ENCODE measurements at places on chromosomes 12 and 14.

DNA sequence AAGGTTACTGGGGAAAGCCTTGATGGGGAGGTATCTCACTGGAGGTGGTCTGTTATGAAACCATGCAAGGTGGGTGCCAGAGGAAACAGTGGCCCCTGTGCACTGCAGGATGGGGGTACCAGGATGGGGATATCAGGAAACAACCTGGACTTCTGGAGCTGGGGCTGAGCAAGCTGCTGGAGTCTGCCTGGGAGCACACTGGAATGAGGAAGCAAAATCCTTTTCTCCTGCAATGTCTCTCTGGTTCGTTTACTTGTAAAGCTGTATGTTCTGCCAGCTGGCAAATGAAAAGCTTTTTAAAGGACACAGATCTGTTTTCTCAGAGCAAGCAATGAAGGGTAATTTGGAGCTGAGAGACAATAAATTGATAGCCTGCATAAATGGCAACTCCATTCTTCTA lies 23.2 kb upstream of the SERPINA1 start:
- H3K4me3 ChIP-seq: no peak overlapping the region
- no peaks in the 10 kb centered on the region for H3K27me3 ChIP-seq
- no peaks in the 10 kb centered on the region for H3K4me1 ChIP-seq
- no peak overlapping the region for H3K27ac ChIP-seq

GRCh38 chr12:92369636-92370035 lies 224.0 kb upstream of the BTG1 start:
- DNase-seq: no peak
- H3K4me3 ChIP-seq: no peak overlapping the region
- H3K36me3 ChIP-seq: no peaks in the 10 kb centered on the region
- no peak overlapping the region for H3K27ac ChIP-seq
- no peaks in the 10 kb centered on the region for H3K27me3 ChIP-seq

DNA sequence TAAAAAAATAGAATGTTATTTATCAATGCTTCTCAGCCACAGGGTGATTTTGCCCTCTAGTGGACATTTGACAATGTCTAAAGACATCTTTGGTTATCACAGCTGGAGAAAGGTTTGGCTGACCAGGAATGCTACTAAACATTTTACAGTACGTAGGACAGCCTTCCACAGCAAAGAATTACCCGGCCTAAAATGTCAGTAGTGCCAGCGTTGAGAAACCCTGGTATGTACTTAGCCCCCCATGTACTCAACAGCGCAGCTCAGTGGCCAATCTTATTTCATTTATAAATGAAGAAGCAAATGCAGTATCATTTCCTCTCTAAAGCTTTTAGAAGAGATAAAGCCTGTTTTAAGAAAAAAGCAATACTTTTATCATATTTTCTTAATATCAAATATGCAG lies 5.8 kb downstream of the MARK3 start:
- H3K36me3 ChIP-seq: no peaks in the 10 kb centered on the region
- DNase-seq: no peak
- H3K4me3 ChIP-seq: no peak overlapping the region

DNA sequence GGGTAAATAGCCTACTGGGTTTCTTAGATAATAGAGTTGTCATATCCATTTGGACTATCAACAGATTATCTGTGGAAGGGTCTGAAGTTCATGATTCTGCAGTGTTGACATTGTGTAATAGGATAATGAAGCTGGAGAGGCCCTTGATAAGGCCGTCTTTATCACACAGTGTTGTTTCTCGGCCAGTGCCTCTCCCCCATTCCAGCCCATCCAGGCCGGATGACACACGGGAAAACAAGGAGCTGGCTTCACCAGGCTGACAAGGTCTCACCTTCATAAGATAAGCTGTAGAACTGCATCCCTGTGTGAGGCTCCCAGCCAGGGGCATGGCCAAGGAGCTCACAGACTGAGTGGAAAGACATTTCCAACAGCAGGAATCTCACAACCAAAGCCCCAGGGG lies 8.7 kb upstream of the EML1 start:
- DNase-seq: no peak
- H3K36me3 ChIP-seq: no peaks in the 10 kb centered on the region
- no peaks in the 10 kb centered on the region for H3K27me3 ChIP-seq
- H3K4me1 ChIP-seq: no peaks in the 10 kb centered on the region
- no peak overlapping the region for H3K27ac ChIP-seq

GRCh38 chr14:73049428-73049827 lies 8.9 kb upstream of the RBM25 start:
- DNase-seq: no peak
- no peak overlapping the region for H3K27ac ChIP-seq
- no peaks in the 10 kb centered on the region for H3K4me1 ChIP-seq
- H3K4me3 ChIP-seq: no peak overlapping the region
- no peaks in the 10 kb centered on the region for H3K36me3 ChIP-seq

GRCh38 chr12:51484119-51484518 lies 59.5 kb downstream of the SLC4A8 start:
- H3K4me1 ChIP-seq: no peaks in the 10 kb centered on the region
- no peak overlapping the region for H3K27ac ChIP-seq
- no peak overlapping the region for H3K4me3 ChIP-seq
- no peaks in the 10 kb centered on the region for H3K36me3 ChIP-seq
- no peaks in the 10 kb centered on the region for H3K27me3 ChIP-seq
- DNase-seq: no peak

- no peak overlapping the region for H3K4me3 ChIP-seq
- no peaks in the 10 kb centered on the region for H3K4me1 ChIP-seq
- DNase-seq: no peak
- no peak overlapping the region for H3K27ac ChIP-seq
Observed at GRCh38 chr14:60789656-60790055, 55.1 kb downstream of the MNAT1 start.

- no peaks in the 10 kb centered on the region for H3K27me3 ChIP-seq
- no peak overlapping the region for H3K4me3 ChIP-seq
- no peak overlapping the region for H3K27ac ChIP-seq
- no peak for DNase-seq
- H3K36me3 ChIP-seq: no peaks in the 10 kb centered on the region
- no peaks in the 10 kb centered on the region for H3K4me1 ChIP-seq
Observed at GRCh38 chr12:2739069-2739468, 55.7 kb upstream of the FKBP4 start.

DNA sequence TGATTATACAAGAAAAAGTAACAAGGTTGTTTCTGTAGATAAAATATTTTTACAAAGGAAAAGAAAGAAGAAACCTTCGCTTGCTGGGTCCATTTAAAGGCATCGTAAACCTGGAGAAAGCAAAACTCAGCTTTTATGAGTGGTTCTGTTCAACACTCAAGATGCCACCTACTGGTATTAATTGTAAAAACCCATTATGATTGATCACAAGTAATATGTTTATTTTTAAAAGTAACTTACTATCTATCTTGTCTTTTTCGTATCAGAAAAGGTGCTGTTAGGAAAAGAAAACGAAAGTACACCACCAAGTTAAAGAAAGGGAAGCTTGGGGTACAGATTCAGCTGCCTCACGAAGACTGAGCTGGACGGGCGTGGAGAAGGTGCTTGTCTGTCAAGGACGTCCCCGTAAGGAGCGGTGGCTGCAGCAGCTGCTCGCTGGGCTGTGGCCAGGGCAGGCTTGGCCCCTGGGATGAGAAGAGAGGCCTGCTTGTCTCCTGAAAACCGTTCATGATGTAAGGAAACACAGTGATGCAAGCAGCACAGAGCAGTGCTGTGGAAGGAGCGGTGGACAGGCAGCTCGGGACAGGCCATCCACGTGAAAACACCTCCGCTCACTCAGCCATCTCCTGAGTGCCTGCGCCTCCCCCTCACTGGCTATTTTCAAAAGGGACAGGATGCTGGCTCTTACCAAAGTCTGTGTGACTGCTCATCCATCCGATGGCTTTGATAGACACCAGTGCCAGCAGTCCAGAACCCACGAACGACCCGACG lies 25.0 kb downstream of the SLC15A4 start:
- H3K4me3 ChIP-seq: no peak overlapping the region
- no peaks in the 10 kb centered on the region for H3K4me1 ChIP-seq
- no peaks in the 10 kb centered on the region for H3K27me3 ChIP-seq
- H3K27ac ChIP-seq: no peak overlapping the region
- peaks cover 8% of the 10 kb centered on the region for H3K36me3 ChIP-seq

GRCh38 chr12:6965026-6965661 lies 5.3 kb downstream of the PHB2 start:
- H3K4me1 ChIP-seq: peaks cover 12% of the 10 kb centered on the region
- H3K36me3 ChIP-seq: peaks cover 8% of the 10 kb centered on the region
- no peaks in the 10 kb centered on the region for H3K27me3 ChIP-seq
- H3K27ac ChIP-seq: peak overlapping the region; percentile 99

- no peaks in the 10 kb centered on the region for H3K4me1 ChIP-seq
- no peak for DNase-seq
- H3K4me3 ChIP-seq: peak overlapping the region; percentile 25
- no peaks in the 10 kb centered on the region for H3K36me3 ChIP-seq
- no peaks in the 10 kb centered on the region for H3K27me3 ChIP-seq
Observed at GRCh38 chr14:94115058-94115591, 4.6 kb downstream of the IFI27 start.

DNA sequence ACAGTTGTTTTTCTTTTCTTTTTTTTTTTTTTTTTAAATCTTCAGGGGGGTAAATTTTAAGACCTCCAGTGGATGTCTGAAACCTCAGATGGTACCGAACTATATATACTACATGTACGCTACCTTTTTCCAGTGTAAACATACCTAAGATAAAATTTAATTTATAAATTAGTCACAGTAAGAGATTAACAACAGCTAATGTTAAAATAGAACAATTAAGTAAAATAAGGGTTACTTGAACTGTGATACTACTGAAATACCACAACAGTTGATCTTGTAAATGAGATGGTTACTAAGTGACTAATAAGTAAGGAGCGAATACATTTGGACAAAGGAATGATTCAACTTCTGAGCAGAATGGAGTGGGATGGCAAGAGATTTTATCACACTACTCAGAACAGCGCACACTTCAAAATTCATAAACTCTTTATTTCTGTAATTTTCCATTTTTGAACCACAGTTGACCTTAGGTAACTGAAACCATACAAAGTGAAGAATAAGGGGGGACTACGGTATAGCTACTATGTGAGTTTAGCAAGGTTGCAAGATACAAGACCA lies 80.5 kb upstream of the PCED1B start:
- H3K36me3 ChIP-seq: no peaks in the 10 kb centered on the region
- no peak for DNase-seq
- H3K4me1 ChIP-seq: no peaks in the 10 kb centered on the region
- H3K27ac ChIP-seq: no peak overlapping the region

- H3K4me1 ChIP-seq: no peaks in the 10 kb centered on the region
- no peaks in the 10 kb centered on the region for H3K27me3 ChIP-seq
- H3K27ac ChIP-seq: no peak overlapping the region
- no peak for DNase-seq
- no peaks in the 10 kb centered on the region for H3K36me3 ChIP-seq
Observed at GRCh38 chr14:89378119-89378518, 38.9 kb downstream of the FOXN3 start.

DNA sequence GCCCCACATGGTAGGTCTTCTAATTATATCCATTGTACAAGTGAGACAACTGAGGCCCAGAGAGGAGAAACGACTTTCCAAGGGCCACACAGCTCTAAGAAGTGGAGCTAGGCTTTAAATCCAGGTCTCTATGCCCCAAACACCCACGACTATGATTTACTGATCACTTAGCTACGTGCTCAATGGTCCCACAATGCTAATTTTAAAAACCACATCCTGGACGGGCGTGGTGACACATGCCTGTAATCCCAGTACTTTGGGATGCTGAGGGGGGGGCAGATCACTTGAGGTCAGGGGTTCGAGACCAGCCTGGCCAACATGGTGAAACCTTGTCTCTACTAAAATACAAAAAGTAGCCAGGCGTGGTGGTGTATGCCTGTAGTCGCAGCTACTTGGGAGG lies 8.4 kb upstream of the MLEC start:
- no peak overlapping the region for H3K4me3 ChIP-seq
- no peaks in the 10 kb centered on the region for H3K27me3 ChIP-seq
- H3K36me3 ChIP-seq: no peaks in the 10 kb centered on the region
- no peak for DNase-seq
- H3K27ac ChIP-seq: no peak overlapping the region
- no peaks in the 10 kb centered on the region for H3K4me1 ChIP-seq

GRCh38 chr14:81402123-81402495 lies 2.0 kb upstream of the STON2 start:
- no peaks in the 10 kb centered on the region for H3K36me3 ChIP-seq
- peak overlapping the region; percentile 93 for H3K27ac ChIP-seq
- peaks cover 24% of the 10 kb centered on the region for H3K4me1 ChIP-seq
- no peak for DNase-seq

GRCh38 chr14:93870377-93870776 lies 56.8 kb upstream of the FAM181A start:
- no peak overlapping the region for H3K27ac ChIP-seq
- no peaks in the 10 kb centered on the region for H3K4me1 ChIP-seq

- peaks cover 15% of the 10 kb centered on the region for H3K4me1 ChIP-seq
- H3K36me3 ChIP-seq: peaks cover 6% of the 10 kb centered on the region
- H3K27me3 ChIP-seq: no peaks in the 10 kb centered on the region
- H3K4me3 ChIP-seq: peak overlapping the region; percentile 73
- DNase-seq: no peak
- peak overlapping the region; percentile 59 for H3K27ac ChIP-seq
Observed at GRCh38 chr12:121812320-121812871, 8.6 kb downstream of the SETD1B start.

DNA sequence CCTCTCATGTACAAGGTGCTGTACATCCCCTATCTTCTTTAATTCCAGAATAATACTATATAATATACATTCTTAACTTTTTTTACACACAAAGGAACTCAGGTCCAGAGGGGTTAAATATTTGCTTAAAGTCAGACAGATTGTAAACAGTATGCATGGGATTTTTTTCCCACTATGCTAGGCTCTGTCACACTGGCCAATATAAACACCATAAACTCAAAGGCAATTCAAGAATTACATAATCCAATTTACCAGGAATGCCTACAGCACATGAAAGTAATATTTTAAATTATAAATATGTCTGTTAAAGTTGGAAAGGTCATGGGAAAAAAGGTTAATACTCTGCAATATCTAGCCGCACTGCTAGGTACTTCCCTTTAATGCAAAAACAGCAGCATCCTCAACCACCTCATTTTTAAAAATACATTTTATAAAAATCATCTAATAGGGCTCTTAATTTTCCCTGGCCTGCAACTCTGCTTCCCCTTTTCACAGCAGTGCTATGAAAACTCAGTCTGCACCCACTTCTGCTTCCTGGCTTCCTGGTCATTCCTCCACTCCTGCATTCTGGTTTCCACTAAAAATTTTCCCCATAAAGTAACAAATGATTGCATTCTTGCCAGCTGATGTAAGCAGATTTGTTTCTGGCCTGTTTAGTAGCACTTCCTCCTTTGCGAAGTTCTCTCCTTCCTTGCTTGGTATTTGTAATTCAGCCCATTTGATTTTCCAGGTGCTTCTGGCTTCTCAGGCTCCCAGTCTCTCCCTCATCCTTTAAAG lies 128.1 kb downstream of the ITPR2 start:
- H3K36me3 ChIP-seq: no peaks in the 10 kb centered on the region
- H3K27me3 ChIP-seq: no peaks in the 10 kb centered on the region
- no peak for DNase-seq
- no peak overlapping the region for H3K4me3 ChIP-seq

DNA sequence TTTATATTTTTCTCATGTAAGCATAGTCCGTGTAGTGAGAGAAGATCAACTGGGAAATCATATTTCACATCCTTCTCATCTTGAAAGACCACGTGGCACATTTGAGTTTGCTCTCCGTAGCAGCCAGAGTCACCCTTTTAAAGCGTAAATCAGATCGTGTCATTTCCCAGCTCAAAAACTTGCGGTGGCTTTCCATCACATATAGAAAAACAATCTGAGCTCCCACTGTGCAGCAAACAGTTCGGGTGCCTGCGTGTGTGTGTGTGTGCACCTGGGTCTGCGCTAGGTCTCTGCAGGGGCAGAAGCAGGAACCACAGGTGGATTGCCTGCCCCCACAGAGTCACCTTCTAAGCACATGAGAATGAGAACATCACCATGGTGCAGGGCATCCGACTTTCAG lies 338.2 kb downstream of the TRHDE start:
- DNase-seq: no peak
- no peaks in the 10 kb centered on the region for H3K36me3 ChIP-seq
- H3K4me1 ChIP-seq: no peaks in the 10 kb centered on the region
- no peak overlapping the region for H3K4me3 ChIP-seq
